CD4-positive, CD25-positive, alpha-beta regulatory T cell (primary cell): ENCODE measurements at places on chromosomes 7 and 10.
A peak's percentile ranks its signal among the peaks of the same experiment; 100 is the strongest.

GRCh38 chr10:23521735-23522134 lies 82.9 kb downstream of the OTUD1 start:
- no peak for DNase-seq

- DNase-seq, result no peak
These were observed 91.2 kb downstream of the DNAJB6 start for GRCh38 chr7:157427811-157428553.

DNA sequence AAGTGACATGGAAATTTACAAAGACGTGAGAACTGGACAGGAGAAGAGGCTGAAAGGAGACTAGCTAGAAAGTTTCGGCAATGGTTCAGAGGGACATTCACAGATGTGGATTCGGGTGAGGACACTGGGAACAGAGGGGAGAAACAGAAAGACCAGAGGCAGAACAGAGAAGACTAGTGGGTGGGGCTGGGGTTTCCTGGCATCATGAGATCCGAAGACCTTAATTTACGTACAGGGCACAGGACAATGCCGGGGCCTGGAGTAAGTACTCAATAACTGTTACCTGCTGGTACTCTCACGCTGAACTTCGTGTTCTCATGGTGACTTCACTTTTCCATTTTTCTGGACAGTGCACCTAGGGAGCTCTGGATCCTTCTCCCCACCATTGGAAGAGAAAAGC lies 53.5 kb downstream of the VOPP1 start:
- no peak for DNase-seq

DNA sequence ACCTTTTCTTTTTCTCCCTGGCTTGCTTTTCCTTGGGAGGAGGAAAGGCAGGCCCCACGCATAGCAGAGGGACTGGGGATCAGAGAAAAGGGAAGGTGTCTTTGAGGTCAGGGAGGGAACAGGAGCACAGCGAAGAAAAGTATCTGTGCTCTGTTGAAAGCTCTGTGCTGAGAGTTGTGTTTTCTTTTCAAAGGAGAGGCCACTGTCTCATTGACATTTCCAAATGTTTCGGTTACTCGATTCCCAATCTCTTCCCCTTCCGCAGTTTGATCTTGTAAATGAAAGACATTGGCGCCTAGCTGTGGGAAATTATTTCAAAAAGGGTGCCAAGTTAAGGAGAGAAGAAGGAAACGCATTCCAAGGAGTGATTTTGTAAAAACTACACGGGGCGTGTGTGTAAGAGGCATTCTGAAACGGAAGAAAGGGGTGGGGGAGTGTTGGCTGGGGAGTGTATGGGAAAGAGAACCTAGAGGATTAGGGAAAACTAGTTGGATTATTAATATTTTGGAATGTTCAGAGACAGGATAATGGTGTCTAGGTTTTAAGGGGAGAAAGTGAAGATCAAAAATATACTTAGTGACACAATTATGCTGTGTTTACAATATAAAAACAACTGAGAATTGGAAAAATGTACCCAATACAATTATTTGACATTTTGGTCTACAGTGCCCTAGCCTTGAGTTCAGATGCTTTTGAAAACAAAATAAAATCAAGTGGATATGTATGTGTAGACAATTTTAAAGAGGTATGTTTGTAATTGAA lies 708 bp downstream of the KLHDC10 start:
- no peak for DNase-seq

- no peak for DNase-seq
These were observed 72.8 kb upstream of the GRB10 start for GRCh38 chr7:50855526-50855925.

- DNase-seq, result no peak
These were observed 43.1 kb downstream of the MBL2 start for GRCh38 chr10:52729271-52730104.

GRCh38 chr7:90715067-90715466 lies 118.9 kb downstream of the CDK14 start:
- no peak for DNase-seq

GRCh38 chr10:129966889-129967578 lies 3.0 kb upstream of the EBF3 start:
- no peak for DNase-seq

DNA sequence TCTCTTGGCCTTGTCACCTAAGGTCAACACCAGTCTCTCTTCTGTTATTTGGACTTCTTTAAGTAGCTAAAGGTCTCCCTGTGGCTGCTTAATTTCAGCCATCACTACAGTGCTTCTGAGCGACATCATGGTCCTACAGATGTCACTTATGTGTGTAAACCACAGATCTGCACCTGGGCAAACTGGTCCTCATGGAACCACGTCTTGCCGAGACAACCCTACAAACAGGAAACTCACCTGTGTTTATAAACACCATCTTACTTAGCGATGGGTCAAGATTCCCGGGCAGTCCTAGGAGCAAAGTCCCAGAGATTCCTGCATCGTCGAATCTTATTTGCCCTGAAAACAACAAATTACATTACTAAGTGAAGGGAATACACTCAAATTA lies 27.8 kb downstream of the KLF6 start:
- peak; percentile 81 for DNase-seq

- no peak for DNase-seq
These were observed 27.9 kb downstream of the GNG11 start for GRCh38 chr7:93949423-93949822.

GRCh38 chr7:109986701-109987100 lies 1104.2 kb upstream of the LRRN3 start:
- DNase-seq, result no peak

DNA sequence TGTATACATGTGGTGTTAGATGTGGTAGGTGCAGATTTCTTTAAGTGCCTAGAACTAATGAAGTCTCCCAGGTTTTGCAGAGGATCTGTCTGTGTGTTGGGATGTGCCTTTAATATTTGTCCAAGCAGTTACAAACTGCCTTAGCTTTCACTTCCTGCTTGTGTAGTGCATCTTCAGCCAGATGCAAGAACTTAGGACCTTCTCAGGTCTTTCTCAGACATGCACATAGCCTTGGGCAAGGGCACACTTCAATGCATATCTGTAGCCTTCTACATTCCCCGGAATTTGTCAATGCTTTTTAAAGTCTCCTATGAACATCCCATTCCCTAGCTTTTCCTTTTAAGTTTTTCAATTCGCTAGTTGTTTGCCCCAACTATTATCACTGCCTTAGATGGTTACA lies 47.2 kb upstream of the SLC39A12 start:
- DNase-seq, result no peak

DNA sequence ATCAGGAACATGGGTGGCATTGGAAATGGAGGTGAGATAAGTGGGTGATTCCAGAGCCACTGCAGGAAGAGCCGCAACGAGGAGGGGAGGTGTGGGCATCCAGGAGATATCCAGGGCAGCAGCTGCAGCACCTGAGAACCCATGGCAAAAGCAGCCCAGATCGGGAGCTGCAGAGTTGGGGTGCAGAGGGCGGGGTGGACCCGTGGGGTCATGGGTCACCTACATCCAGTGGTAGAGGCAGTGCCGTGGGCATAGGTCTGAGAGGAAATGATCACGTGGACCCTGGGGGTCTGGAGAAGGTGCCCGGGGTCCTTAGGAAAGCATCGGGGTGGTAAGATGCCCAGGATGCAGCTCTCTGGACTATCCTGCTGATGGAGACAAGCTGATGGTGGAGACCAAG lies 530.0 kb downstream of the GLRX3 start:
- DNase-seq, result no peak

DNA sequence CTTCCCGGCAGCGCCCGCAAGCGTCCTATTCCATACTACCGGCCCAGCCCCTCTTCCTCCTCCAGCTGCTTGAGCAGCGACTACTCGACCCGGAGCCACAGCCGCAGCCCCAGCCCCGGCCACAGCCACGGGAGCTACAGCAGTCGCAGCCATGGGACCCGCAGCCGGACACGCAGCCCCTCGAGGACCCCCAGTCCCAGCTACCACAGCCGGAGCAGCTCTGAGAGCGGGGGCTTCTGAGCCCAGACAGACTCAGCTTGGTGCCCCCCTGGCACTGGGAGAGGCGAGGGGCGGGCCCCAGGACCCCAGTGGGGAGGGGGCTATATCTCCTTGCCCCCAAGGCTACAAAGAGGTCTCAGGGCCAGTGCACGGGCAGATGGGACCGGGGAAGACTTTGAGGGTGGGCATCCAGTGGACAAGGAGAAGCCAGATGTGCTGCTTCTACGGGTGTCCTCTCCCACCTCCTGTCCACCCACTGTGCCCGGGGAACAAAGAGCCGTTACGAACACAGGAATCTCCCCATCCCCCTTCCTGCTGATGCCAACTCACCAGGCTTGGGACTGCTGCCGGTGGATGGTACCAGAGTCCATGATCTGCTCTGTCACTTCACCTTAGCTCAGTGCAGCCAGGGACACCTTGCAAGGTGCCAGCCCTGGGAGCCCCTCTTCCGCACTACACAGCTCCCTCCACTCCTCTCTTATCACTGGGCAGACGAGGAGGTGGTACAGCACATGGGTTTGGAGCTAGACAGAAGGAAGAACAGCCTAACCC lies 16.7 kb upstream of the HSPB1 start:
- no peak for DNase-seq

DNA sequence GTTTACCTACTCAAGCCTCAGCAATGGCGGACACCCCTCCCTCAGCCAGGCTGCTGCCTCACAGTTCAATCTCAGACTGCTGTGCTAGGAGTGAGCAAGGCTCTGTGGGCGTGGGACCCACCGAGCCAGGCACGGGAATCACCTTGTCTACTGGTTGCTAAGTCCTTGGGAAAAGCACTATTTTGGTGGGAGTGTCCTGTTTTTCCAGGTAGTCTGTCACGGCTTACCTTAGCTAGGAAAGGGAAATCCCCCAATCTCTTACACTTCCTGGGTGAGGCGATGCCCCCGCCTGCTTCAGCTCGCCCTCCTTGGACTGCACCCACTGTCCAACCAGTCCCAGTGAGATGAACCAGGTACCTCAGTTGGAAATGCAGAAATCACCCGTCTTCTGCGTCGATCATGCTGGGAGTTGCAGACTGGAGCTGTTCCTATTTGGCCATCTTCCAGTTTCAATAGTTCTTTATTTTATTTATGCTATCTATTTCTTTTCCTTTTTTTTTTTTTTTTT lies at the start of gene HYAL4:
HYAL4 (plus strand) TSS at position 458 of the 508 bp plus-strand sequence. CDS start 23,105 bp downstream, outside the sequence.
- no peak for DNase-seq

DNA sequence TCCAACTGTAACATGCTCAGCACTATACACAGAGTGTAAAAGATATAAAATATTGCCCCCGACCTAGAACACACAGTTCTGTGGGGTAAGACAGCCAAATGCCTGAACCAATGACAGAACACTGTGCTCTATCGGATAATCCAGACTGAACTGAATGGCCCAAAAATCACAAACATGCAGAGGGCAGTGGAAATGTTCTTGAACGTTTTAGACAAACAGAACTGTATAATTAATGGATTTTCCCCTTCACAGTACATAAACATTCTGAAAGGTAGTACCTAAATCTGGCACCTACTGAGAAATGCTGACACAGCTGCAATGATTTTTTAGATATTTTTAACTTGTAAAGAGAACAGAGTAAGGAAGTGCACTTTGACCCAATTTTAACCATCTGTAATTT lies 33.4 kb downstream of the PARD3 start:
- no peak for DNase-seq

DNA sequence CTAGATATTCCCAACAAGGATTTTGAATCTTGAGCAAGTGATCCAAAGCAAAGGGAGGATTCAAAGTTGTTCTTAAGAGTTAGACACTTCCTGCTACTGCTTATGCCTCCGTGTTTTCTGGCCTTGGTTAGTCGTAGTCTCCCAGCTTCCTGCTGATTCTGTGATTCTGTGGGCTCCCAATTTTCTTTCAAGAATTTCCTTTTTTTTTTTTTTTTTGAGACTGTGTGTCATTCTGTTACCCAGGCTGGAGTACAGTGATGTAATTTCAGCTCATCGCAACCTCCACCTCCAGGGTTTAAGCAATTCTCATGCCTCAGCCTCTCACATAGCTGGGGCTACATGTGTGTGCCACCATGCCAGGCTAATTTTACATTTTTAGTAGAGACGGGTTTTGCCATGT lies 4.4 kb upstream of the ITGB8 start:
- DNase-seq, result no peak

GRCh38 chr10:123621492-123621891 lies 44.7 kb upstream of the GPR26 start:
- DNase-seq, result no peak

GRCh38 chr10:124865676-124866075 lies 64.1 kb downstream of the ABRAXAS2 start:
- no peak for DNase-seq

- DNase-seq, result no peak
These were observed 338.2 kb downstream of the SDK1 start for GRCh38 chr7:3639253-3639652.

DNA sequence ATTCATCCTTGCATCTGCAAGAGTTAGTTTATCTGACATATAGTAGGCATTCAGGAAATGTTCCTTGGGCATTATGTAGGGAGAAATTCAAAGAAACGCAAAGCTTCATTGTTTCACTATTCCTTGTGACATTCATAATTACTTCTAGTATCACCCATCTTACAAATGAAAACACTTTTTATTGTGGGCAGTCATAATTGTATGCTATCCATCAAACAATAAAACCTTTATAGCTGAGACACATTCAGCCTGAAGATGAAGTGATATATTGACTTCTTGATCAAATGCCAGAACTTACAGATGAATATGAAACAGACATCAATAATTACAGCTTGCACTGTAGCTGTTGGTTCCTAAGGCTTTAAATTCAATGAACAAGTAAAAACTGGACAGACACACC lies 36.4 kb downstream of the FAM204A start:
- DNase-seq, result no peak

- no peak for DNase-seq
These were observed 1.2 kb upstream of the ITGB1 start for GRCh38 chr10:32959006-32959920.

DNA sequence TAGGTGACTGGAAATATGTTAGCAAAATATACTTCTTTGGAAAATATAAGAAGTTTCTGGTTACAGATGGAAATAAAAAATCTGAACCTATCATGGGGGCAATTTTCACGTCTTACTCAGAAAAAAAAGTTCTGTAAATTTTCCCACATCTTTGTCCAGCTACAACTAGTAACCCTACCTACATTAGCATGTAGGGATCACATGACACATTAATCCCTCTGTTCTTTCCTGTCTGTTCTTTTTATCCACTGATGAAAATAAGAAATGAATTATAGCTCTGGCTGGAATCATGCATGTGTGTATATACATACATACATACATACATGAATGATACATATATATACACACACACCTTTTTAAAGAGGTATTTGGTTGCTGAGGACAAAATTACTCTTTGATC lies 3.6 kb upstream of the FAM53B start:
- DNase-seq, result no peak

GRCh38 chr10:92149261-92149660 lies 141.6 kb downstream of the CPEB3 start:
- DNase-seq, result no peak
